ENCODE measurements at places on chromosomes 7 and 10.

DNA sequence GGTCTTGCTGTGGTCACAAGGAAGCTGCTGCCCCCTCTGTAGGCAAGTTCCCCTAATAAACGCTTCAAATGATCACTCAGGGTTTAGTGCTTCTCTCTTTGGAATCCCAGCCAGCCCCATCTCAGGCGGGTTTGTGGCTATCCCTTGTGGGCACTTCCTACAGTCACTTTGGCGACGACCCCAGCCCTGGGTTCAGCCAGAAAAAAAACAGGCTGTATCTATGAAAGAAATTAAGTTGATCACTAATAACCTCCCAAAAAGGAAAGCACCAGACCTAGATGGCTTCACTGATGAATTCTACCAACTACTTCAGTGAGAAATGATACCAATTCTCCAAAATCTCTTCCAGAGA is 208.2 kb downstream of the MAD1L1 start:
- H3K27me3 ChIP-seq = no peaks in the 10 kb centered on the region
- DNase-seq = no peak
- H3K4me3 ChIP-seq = no peak overlapping the region
- H3K36me3 ChIP-seq = peaks cover 45% of the 10 kb centered on the region

DNA sequence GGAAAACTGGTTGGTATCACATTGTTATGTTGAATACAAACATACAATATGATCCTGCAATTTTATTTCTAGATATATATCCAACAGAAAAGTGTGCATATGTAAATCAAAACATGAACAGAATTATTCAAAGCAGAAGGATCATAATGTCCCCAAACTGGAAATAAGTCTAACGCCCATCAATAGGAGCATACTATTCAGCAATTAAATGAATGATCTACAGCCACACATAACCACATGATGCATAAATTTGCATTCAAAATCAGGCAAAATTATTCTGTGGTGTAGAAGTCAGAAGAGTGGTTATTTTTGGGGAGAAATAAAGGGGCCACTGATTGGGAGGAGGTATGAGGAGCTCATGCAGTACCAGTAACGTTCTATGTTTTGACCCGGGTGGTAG is 28.6 kb downstream of the NPY start:
- no peak for DNase-seq
- H3K27me3 ChIP-seq = peaks cover 9% of the 10 kb centered on the region
- no peaks in the 10 kb centered on the region for H3K36me3 ChIP-seq
- H3K4me3 ChIP-seq = no peak overlapping the region

- H3K36me3 ChIP-seq = no peaks in the 10 kb centered on the region
- DNase-seq = no peak
- no peaks in the 10 kb centered on the region for H3K4me1 ChIP-seq
- no peak overlapping the region for H3K4me3 ChIP-seq
These were observed 188.8 kb downstream of the JCAD start for GRCh38 chr10:29870522-29871044.

GRCh38 chr10:100723180-100723579 is 22.2 kb upstream of the PAX2 start:
- DNase-seq = peak; percentile 20
- H3K4me1 ChIP-seq = peaks cover 4% of the 10 kb centered on the region
- H3K27ac ChIP-seq = no peak overlapping the region
- H3K27me3 ChIP-seq = peaks cover 88% of the 10 kb centered on the region
- no peaks in the 10 kb centered on the region for H3K36me3 ChIP-seq

- H3K36me3 ChIP-seq = no peaks in the 10 kb centered on the region
- H3K4me3 ChIP-seq = no peak overlapping the region
- no peak for DNase-seq
- H3K27ac ChIP-seq = no peak overlapping the region
- H3K27me3 ChIP-seq = no peaks in the 10 kb centered on the region
These were observed 130.0 kb downstream of the CDK14 start for GRCh38 chr7:90726120-90726519.

DNA sequence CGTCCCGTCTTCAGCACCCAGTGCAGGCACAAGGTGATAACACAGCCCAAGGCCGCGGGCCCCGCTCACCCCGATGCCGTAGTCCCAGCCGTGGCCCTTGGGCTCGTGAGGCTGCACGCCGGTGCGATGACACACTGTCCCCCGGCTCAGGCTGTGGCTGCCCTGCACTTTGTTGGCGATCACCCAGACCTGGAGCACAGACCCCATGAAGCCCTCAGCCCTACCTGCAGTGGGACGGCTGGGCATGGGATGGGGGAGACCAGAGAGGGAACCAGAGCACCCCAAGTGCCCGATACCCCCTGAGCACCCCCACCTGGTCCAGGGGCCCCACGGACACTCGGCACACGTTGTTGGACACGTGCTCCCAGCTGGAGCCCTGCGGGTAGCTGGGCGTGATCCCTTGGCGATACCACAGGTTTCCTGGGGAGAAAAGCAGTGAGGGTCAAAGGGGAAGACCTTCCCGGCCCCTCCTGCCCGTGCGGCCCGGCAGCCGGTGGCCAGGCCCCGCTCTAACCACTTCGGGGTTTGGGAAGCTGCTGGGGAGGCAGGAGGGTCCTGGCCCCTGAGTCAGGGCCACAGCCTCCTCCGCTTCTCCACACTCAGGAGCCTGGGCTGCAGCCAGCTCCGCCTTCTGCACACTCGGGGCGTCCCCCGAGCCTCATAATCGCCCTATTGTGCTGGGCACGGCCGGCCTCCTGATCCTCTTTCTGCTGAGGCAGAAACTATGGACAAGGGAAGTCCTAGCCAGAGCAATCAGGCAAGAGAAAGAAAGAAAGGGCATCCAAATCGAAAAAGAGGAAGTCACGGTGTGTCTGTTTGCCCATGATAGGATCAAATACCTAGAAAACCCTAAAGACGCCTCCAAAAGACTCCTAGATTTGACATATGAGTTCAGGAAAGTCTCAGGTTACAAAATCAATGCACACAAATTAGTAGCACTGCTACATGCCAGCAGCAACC is 6.7 kb downstream of the BHLHA15 start:
- no peak for DNase-seq
- peaks cover 41% of the 10 kb centered on the region for H3K36me3 ChIP-seq
- H3K27ac ChIP-seq = peak overlapping the region; percentile 12
- no peak overlapping the region for H3K4me3 ChIP-seq
- H3K27me3 ChIP-seq = no peaks in the 10 kb centered on the region

GRCh38 chr10:45000138-45000751 is 478 bp upstream of the ZNF22 start:
- peak overlapping the region; percentile 95 for H3K27ac ChIP-seq
- no peaks in the 10 kb centered on the region for H3K27me3 ChIP-seq
- H3K4me1 ChIP-seq = peaks cover 44% of the 10 kb centered on the region
- no peak for DNase-seq

- H3K4me1 ChIP-seq = no peaks in the 10 kb centered on the region
- H3K27me3 ChIP-seq = peaks cover 17% of the 10 kb centered on the region
- H3K27ac ChIP-seq = no peak overlapping the region
- no peaks in the 10 kb centered on the region for H3K36me3 ChIP-seq
- no peak overlapping the region for H3K4me3 ChIP-seq
These were observed 83.3 kb downstream of the NHLRC2 start for GRCh38 chr10:113937756-113938155.

GRCh38 chr7:114901771-114902170 is 20.1 kb upstream of the MDFIC start:
- no peak overlapping the region for H3K4me3 ChIP-seq
- no peaks in the 10 kb centered on the region for H3K36me3 ChIP-seq
- H3K4me1 ChIP-seq = no peaks in the 10 kb centered on the region
- no peak overlapping the region for H3K27ac ChIP-seq
- no peaks in the 10 kb centered on the region for H3K27me3 ChIP-seq

GRCh38 chr10:97974526-97975525 is 55.6 kb downstream of the CRTAC1 start:
- H3K4me1 ChIP-seq = no peaks in the 10 kb centered on the region
- no peak overlapping the region for H3K4me3 ChIP-seq
- H3K27me3 ChIP-seq = peaks cover 83% of the 10 kb centered on the region
- H3K27ac ChIP-seq = no peak overlapping the region
- H3K36me3 ChIP-seq = no peaks in the 10 kb centered on the region

DNA sequence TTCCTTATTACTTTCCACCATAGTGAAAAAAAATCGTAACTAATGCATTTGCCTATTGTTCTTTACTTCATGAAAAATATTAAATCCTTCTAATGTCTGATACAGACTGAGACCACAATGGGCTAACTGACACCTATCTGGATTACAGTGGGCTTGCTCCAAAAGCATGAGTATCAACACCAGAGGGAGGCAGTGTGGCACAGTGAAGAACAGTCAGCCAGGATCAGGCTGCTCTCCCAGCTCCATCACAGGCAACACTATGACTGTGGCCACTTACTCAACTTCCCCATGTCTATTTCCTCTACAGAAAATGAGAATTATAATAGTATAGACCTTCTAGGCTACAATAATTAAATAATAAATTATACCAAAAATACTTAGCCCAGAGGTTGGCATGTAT is 97.2 kb downstream of the SLC25A13 start:
- peaks cover 12% of the 10 kb centered on the region for H3K36me3 ChIP-seq
- no peak overlapping the region for H3K4me3 ChIP-seq
- H3K27me3 ChIP-seq = no peaks in the 10 kb centered on the region
- peaks cover 11% of the 10 kb centered on the region for H3K4me1 ChIP-seq
- no peak overlapping the region for H3K27ac ChIP-seq

DNA sequence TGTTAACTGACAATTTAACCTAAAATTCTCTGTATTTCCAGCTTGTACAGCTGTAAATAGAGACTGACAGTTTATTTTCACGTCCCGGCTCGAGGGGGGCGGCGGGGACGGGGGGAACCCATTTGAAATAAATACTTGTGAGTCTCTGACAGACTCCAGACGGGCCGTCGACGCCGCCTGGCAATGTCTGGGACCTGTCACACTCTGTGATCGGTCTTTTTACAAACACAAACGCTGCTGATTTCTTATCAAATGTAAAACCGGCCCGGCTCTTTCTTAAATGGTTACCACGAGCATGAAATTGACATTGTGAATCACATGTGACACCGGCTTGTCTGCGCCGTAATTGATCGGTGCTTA is 57.0 kb downstream of the UNCX start:
- no peak for DNase-seq
- H3K4me1 ChIP-seq = peaks cover 12% of the 10 kb centered on the region

DNA sequence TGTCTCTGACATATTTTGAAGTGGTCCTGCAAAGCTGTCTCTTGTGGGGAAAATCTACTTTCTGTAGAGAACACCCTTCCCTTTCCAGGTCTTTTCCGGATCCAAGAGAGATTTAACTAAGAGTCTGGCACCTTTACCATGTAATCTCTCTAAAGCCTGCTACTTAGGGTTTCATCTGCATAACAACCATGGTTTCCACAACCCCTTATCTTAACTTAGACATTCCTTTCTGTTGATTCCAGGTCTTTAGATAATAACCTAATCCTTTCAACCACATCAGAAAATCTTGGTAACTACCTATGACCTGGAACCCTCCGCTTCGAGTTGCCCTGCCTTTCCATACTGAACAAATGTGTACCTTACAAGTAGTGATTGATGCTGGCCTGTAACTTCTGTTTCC is 243.6 kb upstream of the PTER start:
- H3K27me3 ChIP-seq = peaks cover 3% of the 10 kb centered on the region
- H3K36me3 ChIP-seq = no peaks in the 10 kb centered on the region
- peaks cover 12% of the 10 kb centered on the region for H3K4me1 ChIP-seq
- no peak overlapping the region for H3K4me3 ChIP-seq
- DNase-seq = no peak

DNA sequence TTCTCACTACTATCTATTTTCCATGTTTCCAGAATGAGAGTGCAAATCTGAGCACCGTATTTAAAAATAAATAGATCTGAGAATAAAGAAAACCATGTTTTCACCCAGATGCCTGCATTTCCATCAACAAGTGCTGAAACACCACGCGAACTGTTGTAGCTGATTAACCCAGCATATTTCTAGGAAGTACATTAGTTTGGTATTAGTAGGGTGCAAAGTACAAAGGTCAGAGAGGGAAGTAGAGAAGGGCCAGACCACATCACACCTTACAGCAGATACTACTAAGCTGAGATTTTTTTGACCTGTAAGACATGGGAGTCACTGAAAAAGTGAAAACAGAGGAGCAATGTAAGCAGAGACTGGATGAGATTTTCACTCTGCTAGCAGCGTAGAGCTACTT is 181.3 kb downstream of the IMMP2L start:
- H3K4me3 ChIP-seq = no peak overlapping the region
- H3K36me3 ChIP-seq = no peaks in the 10 kb centered on the region
- no peaks in the 10 kb centered on the region for H3K4me1 ChIP-seq
- DNase-seq = no peak
- no peak overlapping the region for H3K27ac ChIP-seq

- H3K27ac ChIP-seq = no peak overlapping the region
- no peak for DNase-seq
- H3K4me1 ChIP-seq = no peaks in the 10 kb centered on the region
- H3K36me3 ChIP-seq = peaks cover 89% of the 10 kb centered on the region
- no peaks in the 10 kb centered on the region for H3K27me3 ChIP-seq
- H3K4me3 ChIP-seq = no peak overlapping the region
These were observed 34.0 kb downstream of the ZDHHC6 start for GRCh38 chr10:112412696-112413095.

DNA sequence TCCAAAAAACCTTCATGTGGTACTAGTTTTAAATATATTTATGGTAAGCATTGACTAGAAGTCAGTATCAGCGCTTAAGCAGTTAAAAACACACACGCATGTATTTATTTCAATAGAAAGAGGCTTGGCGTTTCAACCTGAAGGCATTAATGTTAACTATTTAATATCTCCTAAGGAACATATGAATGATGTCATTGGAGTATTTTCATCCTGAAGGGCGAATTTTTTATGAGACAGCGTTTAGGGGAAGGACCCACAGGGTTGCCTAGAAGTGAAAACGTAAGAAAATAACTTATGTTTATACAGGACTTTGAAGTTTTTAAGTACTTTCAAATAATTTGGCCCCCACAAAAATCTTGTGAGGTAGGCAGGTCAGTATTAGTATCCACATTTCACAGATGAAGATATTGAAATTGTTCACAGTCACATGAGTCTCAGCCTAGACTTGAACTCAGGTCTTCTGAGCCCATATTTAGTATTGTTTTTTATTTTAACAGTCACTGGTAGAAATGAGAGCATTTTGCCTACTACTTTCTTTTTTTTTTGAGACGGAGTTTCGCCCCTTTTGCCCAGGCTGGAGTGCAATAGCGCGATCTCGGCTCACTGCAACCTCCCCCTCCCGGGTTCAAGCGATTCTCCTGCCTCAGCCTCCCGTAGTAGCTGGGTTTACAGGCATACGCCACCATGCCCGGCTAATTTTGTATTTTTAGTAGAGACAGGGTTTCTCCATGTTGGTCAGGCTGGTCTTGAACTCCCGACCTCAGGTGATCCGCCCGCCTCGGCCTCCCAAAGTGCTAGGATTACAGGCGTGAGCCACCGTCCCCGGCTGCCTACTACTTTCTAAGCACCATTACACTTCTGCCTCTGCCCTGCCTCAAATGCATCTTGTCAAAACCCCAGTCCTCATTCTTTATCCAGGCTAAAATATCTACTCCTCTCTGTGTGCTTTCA is 1.8 kb downstream of the SLK start:
- H3K36me3 ChIP-seq = peaks cover 28% of the 10 kb centered on the region
- peaks cover 54% of the 10 kb centered on the region for H3K4me1 ChIP-seq
- no peaks in the 10 kb centered on the region for H3K27me3 ChIP-seq
- H3K27ac ChIP-seq = peak overlapping the region; percentile 90
- H3K4me3 ChIP-seq = peak overlapping the region; percentile 93
- DNase-seq = no peak
